ENCODE measurements at places on chromosomes 11 and 22.

- DNase-seq, result no peak
Measured at GRCh38 chr22:23110922-23111527, 30.8 kb downstream of the RSPH14 start.

- no peak for DNase-seq
Measured at GRCh38 chr22:46031965-46032851, 55.2 kb upstream of the WNT7B start.

DNA sequence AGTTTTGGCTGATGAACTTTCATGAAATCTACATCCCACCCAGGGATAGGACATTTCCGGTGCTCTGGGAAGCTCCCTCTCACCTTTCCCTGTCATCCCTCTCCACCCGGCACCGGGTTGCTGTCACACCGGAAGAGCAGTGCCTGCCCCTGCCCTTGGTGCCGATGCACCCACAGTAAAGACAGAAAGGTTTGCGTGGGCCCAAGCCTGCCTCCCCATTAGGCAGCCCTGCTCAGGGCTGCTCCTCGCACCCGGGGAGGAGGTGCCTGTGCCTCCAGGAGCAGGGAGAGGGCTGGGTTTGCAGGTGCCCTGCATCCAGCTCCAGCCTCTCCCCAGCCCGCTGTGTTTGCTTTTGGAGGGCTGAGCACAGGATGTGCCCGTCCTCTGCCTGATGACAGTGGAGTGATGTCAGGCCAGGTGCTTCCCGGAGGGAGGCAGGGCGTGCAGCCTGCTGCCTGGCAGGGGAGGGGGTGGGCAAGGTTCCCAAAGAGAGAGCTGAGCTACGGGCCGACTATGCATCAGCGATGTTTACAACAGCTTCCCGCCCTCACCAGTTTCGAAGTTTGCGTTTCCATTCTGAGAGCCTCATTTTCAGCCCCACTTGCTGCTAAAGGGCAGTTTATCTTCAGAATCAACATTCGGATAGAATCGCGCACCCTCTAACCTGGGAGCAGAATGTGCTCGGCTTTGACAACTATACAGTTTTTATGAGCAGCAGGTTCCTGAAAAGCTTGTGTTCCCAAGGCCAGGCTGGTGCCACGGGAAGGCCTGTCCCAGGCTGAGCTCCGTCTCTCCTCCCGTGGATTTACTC, 83.2 kb upstream of the CLDN5 start:
- DNase-seq, result no peak

- no peak for DNase-seq
Measured at GRCh38 chr11:20647976-20648565, 21.3 kb upstream of the NELL1 start.

DNA sequence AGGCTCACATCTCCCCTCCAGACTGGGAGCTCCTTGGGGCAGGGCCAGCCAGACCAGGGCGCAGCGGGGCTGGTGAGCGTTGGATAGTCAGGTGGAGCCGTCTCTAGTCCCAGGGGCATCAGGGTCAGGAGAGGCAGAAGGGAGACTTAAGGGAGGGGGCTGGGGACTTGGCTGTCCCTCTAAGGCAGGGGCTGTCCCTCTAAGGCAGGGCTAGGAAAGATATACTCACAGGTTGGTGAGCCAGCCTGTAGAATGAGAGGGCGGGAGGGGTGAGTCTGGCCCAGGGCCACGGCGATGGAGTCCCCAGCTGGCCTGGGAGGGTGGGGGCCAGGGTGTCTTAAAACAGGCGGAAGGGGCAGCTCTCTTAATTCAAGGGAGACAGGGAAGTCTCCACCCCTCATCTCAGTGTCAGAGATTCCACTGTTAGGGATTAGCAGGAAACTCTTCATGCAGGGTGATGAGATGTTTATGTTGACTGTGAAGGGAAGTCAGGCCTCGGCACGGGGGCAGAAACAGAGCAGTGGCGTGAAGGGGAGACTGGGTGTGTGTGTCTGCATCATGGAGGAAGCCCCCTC, 11.3 kb downstream of the P2RY2 start:
- no peak for DNase-seq

DNA sequence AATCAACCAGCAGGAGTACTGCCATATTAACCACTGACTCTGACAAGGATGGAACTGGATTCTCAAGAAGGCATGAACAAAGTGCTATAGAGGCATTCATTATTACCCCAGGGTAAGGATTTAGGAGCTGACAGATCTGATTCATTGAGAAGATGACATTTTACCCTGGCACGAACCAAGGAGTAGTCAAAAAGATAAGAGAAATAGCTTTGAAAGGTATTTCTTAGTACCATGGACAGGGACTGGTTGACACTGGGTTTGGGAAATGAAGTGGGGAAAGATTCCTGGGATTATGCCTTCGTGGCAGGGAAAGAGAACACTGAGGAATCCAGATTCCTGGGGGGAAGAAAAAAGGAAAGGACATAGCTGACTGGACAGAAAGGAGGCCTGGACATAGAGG, 5.1 kb upstream of the SAAL1 start:
- no peak for DNase-seq

- DNase-seq, result no peak
Measured at GRCh38 chr11:117970400-117971024, 15.7 kb upstream of the IL10RA start.

GRCh38 chr22:26972286-26972685, 314.9 kb downstream of the MIAT start:
- no peak for DNase-seq

DNA sequence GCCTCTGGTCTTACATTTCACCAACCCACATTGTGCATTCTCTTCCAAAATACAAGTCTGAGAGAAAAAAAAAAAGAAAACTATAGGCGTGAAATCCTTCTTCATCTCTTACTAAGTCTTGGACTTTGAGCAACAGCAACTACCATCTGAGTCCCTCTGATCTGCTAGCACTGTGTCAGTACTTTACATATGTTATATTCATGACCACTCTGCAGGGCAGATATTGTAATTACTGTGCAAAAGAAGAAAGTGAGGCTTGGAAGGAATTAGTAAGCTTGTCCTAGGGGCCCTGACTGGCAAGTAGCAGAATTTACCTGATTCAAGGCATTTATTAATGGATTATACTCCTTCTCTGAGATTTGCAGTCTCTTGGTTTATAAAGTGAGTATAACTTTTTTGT, 52.7 kb upstream of the EED start:
- DNase-seq, result no peak

GRCh38 chr11:76123248-76123647, 83.1 kb downstream of the WNT11 start:
- DNase-seq, result no peak

- no peak for DNase-seq
Measured at GRCh38 chr22:23823331-23823791, 15.4 kb downstream of the DERL3 start.

DNA sequence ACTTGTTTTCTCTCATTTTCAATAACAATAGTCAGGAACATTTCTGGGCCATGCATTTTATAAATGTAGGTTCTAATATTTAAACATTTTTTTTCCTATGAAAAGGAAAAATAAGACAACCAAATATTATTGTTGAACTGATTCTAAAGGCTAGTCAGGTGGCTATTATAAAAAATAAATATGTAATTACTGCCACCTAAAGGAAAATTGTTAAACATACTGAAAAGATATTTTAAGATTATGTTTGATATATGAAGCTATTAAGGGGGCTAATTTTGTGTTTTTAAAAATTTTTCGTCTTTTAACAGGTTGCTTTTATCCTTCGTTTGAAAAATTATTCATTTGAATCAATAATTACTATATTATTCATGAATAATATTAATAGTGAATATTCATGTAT, 62.2 kb upstream of the FDX1 start:
- no peak for DNase-seq

GRCh38 chr11:100791103-100791502, 104.0 kb downstream of the ARHGAP42 start:
- no peak for DNase-seq

GRCh38 chr11:95266751-95267374, 35.9 kb upstream of the SESN3 start:
- DNase-seq, result no peak

DNA sequence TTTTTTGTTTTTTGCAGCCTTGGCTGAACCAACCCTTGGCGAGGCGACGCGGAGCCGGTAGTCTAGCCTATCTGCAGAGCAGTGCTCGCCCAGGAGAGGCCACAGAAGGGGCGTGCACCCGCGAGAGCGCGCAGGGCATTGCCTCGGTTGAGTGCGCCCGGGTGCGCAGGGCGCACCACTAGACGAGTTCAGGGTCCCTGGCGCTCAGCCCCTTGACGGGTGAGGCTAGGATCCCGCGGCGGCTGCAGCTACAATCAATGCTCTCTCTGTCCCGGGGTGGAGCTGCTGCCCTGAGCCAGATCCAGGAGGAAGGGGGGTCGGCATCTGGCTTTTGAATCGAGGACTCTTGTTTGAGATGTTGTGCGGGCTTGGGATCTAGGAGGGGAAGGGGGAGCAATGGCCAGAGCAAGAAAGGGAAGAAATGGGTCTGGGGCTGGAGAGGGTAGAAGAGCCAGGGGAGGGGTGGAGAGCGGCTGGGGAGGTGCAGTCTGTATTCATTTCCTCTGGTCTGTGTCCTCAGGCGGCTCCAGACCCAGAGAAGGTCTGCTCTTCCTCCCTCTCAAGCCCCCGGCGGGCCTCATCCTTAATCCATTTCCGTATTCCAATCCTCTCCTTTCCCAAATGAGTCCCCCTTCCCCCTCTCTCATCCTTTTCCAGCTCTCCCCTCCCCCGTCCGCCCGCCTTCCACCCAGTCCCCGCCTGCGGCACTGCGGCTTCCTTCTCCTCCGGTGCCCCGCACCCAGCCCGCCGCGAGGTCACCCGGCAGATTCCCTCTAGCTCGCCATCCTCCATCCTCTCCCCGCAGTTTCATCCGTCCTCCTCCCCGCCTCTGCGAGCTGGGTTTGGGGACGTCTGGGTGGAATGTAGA, 797 bp downstream of the THY1 start:
- no peak for DNase-seq

GRCh38 chr22:49454726-49455125, 372.9 kb downstream of the BRD1 start:
- no peak for DNase-seq

Data from stimulated activated CD8-positive, alpha-beta memory T cell treated with anti-CD3 and anti-CD28 coated beads, Interleukin-4, amount 100 ng/mL, for 1 hour (primary cell).